NCI-H510A (cell line): ENCODE measurements at places on chromosomes 13 and 19.

GRCh38 chr19:4362101-4362828, 18.9 kb downstream of the MPND start:
- no peak for DNase-seq

DNA sequence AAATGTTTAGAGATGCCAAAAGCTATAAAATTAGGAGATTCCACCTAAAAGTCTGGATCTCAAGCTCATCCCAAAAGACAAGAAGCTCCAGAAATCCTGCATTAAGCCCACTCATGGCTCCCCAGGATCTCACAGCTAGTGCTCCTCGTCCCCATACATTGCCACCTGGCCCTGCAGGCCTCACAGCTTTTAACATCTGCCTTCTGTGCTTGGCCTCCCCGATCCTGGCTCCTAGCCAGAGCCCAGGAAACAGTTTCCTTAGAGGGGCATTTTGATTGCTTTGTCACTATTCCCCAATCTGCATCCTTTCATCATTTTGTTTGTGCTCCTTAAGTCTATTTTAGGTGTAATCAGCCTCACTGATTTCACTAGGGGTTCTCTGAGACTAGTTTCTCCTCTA, 14.5 kb upstream of the DCT start:
- no peak for DNase-seq

- no peak for DNase-seq
These were observed 46.1 kb downstream of the LHFPL6 start for GRCh38 chr13:39556866-39557265.

- DNase-seq, result no peak
These were observed 81.6 kb downstream of the DACH1 start for GRCh38 chr13:71785361-71785760.

DNA sequence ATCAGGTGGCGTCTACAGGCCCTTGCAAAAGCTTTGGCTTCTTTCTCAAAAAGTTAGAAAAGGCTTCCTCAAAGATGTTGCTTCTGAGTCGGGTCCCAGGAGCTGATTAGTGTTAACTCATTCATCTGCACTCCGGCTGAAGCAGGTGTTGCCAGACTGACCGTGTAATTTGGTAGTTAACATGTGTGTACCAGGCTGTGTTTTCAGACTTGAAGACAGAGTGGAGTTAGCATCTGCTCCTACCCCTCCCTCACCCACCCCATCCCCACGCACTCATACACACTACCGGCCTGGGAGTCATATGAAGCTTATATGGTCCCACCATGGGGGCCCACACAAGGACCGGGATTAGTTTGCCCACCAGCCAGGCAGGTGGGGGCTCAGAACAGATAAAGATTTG, 111.5 kb downstream of the DNAJC15 start:
- DNase-seq, result no peak

DNA sequence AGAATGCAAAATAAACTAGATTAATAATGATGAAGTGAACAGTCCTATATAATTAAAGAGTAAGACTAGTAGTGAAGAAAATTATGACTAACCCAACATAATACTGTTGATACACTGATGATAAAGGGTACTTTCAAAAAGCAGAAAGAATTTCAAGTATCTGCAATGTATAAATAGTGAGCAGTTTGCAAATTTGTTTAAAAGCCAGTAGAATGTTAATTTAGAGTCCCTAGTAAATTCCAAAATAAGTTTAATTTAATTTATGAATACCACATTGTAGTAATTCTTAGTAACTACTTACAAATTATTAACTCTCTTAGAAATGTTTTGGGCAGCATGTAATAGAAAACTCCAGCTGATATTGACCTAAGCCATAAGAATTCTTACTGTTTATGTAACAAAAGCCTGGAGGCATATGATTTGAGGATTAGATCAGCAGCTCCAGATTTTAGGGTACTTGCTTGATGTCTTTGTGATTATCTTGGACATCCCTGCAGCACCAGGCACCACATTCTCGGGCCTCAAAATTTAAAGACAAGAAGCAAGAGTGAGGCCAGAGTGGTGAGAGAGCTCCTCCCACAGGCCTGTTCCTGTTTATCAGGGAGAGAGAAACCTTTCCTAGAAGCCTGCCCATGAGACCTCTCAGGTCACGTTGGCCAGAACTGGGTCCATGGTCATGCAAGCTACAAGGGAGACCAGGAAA, 67.6 kb upstream of the TDRD3 start:
- no peak for DNase-seq

GRCh38 chr13:39881887-39882286, 226.4 kb downstream of the COG6 start:
- no peak for DNase-seq

DNA sequence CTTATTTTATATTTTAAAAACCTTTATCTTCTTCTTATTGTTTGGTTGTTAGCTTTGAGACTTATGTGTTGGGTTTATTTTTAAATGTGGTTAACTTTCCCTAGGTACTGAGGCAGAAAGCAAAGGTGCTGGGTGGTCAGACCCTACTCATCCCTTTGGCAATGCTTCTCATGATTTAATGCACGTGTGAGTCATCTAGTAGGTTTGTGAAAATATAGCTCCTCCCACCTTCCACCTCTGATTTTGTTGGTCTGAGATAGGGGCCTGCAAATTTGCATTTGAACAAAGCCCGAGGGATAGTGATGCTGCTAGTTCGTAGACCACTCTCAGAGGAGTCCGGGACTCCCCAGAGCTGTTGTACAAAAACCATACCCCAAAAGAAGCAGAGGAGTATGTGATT, 771.3 kb upstream of the ARGLU1 start:
- no peak for DNase-seq

DNA sequence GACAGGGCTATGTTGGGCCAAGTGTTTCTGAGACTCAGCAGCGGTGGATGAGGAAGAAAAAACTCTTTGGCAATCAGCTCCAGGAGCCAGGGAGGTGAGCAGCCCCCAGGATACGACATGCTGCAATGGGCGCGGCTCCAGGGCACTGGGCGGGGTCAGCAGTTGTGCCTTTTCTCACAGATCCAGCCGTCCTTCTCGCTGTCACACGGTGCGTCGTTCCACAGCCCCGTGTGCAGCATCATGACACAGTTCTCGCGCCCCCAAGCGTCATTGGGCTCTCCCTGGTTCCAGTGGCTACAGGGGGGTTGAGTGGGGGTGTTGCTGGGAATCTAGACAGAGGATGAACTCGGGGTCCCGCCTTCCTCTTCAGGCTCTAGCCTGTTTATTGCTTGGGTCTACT, 2.7 kb downstream of the CLEC4G start:
- DNase-seq, result no peak
